ENCODE measurements at places on chromosomes 5 and 9.
A peak's percentile ranks its signal among the peaks of the same experiment; 100 is the strongest.

DNA sequence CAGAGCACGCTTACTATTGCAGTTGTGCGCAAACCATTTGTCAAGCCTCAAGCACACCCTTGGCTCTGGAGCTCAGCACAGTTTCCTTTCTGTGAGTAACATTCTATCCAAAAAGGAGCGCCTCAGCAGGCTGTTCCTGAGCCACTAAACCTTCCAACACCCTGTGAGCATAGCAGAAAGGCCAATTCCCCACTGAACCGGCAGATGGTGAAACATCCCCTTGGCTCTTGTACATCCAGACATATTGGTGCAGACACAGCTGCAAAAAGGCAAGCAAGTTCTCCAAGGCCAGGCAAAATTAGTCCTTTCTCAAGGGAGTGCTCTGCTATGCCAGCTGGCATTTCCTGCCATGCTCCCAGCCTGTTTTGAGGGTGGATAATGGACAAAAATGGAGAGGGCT, 44.1 kb upstream of the CEMIP2 start:
- DNase-seq = no peak

- DNase-seq = no peak
Observed at GRCh38 chr9:35570709-35571504, 34.2 kb upstream of the TESK1 start.

DNA sequence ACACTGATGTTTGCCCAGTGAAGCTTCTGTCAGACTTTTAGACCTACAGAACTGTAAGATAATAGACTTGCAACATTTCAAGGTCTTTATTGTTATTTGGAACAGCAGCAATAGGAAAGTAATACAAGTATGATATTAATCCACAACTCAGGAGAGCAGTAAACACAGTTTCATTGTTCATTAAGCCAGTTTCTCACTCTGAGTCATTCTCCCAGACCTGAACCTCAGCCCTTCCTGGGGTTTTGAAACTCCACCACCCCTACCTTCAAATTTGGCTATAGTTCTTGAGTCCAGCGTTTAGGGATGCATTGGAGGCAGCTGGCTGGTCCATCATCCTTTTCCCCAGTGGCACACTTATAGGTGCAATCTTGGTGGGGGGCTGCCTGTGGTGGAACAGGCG, 203.2 kb downstream of the RAB3C start:
- DNase-seq = no peak

- DNase-seq = no peak
Observed at GRCh38 chr5:135986401-135986800, 31.6 kb upstream of the LECT2 start.

DNA sequence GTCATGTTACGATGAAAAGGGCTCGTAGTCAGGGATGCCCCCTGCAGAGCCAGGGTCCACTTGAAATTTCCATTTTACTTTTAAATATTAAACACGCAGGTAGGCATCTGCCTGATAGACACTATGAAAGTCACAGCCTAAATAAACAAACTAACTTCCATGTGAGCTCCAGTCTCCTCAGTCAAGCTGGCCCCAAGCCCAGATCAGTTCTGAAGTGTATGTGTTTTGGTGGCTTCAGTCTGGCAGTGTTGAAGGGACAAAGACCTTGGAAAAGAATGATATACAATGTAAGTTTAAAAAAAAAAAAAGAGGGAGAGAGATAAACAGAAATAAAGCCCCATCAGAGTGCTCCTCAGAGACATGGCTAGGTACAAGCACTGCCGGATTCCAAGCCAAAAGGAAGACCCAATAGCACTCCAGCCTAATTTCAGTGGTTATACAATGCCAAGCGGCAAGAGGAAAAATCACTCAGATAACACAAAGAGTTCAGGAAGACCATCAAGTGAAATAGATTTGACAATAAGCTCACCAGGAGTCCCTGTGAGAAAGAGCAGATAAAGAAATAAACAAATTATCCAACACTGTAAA, 181.0 kb downstream of the BNC2 start:
- no peak for DNase-seq

DNA sequence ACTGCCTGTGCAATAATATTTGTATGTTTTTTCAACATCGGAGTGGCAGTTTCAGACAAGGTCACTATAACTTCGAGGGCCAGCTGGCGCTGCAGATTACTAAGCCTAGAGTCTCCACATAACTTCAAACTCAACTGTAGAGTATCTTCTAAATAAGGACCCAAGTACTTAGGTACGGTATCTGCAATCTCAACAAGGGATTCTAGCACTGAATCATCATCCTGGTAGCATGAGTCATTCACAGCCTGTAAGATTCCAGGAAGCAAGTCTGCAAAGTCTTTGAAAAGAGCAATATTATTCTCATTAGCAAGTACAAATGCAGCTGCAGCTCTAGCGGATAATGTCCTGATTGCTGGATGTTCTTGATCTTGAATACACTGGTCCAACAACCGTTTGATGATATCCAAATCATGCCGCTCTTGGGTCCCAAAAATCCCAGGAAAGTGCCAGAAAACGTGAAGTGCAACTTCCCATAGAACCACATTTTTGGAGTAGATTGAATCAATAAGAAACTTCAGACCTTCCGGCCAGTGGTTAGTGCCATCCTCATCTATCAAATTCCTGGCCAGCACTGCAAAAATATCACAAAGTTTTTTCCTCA, 654 bp downstream of the RANBP6 start:
- no peak for DNase-seq

DNA sequence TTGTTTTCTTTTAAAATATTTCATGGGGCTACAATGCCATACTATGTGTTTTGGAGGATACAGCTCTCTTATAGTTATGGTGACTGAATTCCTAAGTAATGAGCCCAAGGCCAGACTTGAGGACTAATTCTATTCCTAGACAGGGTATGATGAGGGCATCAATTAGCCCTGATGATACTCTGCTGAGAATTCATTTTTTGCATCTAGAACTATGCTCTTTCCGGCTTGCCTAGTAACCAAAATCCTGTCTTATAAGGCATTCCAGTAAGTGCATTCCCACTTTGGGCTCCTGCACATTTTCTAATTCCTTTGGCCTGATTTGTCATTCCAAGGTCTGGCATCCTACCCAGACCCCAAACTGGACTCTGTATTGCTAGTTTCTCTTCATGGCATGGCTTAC, 62.4 kb downstream of the MAT2B start:
- DNase-seq = no peak

- no peak for DNase-seq
Observed at GRCh38 chr9:99039505-99040182, 65.3 kb upstream of the TGFBR1 start.

DNA sequence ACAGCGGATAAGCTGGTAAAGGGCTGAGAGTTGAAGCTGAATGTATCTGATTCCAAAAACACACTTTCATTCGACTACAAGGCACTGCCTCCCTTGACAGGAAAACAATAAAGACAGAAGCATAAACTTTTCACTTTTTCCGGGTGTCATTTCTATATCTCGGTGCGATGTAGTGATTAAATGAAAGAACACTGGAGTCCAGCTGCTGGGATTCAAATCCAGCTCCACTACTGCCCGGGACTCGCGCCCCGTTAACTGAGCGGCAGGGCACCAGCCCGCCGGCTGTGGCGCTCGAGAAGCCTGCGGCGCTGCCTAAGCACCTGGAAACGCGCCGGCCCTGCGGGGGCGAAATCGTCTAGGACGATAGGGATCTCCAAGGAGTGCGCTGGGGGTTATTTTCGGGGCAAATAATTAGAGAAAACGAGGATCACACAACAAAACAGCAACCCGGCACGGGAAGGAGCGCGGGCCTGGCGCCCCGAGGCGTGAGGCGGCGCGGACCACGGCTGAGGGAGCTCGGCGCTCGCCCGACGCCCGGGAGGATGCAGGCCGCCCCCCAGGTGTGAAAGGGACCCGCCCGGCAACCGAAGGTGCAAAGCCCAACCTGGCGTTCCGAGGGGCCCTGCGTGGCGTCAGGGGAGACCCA, 837 bp downstream of the UIMC1 start:
- peak; percentile 57 for DNase-seq

- no peak for DNase-seq
Observed at GRCh38 chr5:154901276-154901675, 36.7 kb downstream of the GEMIN5 start.

- no peak for DNase-seq
Observed at GRCh38 chr5:66015196-66015960, 89.0 kb downstream of the ERBIN start.

GRCh38 chr5:168879929-168880328, 300.8 kb upstream of the PANK3 start:
- DNase-seq = no peak

GRCh38 chr5:150410524-150411244, 2.0 kb downstream of the CD74 start:
- DNase-seq = no peak

DNA sequence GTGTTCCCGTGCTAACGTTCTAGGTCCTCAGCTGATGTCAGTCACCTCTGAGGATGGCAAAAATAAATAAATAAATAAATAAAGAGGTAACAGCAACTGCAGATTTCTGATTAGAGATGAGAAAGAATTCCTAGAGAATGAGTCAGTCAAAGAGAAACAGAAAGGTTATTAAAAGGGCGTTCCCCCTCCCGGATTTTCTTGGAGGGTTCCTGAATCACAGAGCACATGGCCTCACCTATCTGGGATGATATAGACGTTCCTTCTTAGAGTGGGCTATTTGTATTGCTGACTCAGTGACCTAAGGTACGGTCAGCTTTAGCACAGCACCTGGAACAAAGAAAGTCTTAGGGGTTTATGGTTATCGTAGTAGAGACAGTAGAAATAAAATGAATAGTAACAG, 30.6 kb downstream of the HTR4 start:
- DNase-seq = no peak

- DNase-seq = no peak
Observed at GRCh38 chr5:124806026-124806372, 59.6 kb upstream of the ZNF608 start.

DNA sequence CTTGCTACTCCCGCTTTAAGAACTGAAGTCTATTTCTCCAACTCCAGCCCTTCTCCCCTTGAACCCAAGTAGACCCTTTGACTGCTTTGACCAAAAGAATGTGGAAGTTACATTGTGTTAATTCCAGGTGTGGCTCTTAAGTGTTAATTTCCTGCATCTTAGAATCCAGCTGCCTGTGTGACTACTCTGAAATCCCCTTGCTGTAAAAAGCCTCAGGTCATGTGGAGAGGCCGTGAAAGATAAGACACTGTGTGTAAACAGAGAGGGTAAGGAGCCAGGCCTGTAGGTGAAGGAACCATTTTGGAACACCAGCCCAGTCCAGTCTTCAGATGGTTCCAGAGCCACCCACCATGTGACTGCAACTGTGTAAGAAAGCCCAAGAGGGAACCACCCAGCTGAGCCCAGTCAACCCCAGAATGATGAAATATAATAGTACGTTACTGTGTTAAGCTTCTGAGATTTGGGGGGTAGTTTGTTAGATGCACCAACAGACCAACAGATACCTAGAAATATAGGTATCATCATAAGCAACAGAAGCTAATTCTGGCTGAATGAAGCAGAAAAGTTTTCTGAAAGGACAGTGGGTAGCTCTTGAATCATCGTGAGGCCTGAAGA, 59.4 kb upstream of the CCDC112 start:
- no peak for DNase-seq

Measured in activated T-helper 9 cell treated with anti-CD3 and anti-CD28 coated beads, Interleukin-2, amount 50 U/mL, for 16 hours (primary cell).